ENCODE measurements at places on chromosomes 4 and X.

- no peak for DNase-seq
Measured at GRCh38 chr4:131644619-131645018, 1504.5 kb upstream of the PCDH10 start.

DNA sequence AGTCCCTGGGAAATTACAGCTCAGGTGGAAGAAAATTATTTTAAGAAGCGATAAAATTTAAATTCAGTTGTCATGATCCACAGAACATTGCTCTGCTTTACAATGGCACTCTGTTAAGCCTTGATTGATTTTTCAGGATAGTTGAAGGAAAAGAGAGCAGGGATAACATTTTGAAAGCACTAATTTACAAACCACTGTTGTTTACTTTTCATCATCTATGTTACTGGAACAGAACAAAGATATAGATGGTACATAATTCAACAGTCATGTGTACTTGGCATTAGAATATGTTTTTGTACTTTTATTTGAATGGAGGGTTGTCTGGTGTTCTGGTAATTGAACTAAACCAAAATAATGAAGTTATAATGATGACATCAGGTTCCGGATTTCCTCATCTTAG lies 2.6 kb upstream of the ODAM start:
- no peak for DNase-seq

- DNase-seq = no peak
Measured at GRCh38 chr4:177012918-177013545, 220.3 kb upstream of the VEGFC start.

DNA sequence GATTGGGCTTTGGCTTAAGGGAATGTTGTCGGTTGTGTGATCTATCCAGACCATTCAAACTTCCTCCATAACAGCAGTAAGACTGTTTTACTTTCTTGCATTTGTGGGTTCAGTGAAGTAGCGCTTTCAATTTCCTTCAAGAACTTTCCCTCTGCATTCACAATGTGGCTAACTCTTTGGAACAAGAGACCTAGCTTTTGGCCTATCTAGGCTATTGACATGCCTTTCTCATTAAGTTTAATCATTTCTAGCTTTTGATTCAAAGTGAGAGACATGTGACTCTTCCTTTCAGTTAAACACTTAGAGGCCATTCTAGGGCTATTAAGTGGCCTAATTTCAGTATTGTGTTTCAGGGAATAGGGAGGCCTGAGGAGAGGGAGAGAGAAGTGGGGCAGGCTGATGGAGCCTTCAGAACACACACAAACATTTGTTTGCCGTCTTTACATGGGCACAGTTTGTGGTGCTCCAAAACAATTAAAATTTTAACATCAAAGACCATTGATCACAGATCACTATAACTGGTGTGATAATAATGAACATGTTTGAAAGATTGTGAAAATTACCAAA lies 34.1 kb downstream of the ADH5 start:
- no peak for DNase-seq

DNA sequence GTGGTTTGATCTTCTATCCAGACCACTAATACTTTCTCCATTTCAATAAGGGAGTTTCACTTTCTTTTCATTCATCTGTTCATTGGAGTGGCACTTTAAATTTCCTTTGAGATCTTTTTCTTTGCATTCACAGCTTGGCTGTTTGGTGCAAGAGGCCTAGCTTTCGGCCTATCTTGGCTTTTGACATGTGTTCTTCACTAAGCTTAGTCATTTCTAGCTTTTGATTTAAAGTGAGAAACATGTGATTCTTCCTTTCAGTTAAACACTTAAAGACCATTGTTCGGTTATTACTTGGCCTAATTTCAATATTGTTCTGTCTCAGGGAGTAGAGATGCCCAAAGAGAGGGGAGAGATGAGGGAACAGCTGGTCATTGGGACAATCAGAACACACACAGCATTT lies 24.3 kb downstream of the CXCL13 start:
- DNase-seq = no peak

DNA sequence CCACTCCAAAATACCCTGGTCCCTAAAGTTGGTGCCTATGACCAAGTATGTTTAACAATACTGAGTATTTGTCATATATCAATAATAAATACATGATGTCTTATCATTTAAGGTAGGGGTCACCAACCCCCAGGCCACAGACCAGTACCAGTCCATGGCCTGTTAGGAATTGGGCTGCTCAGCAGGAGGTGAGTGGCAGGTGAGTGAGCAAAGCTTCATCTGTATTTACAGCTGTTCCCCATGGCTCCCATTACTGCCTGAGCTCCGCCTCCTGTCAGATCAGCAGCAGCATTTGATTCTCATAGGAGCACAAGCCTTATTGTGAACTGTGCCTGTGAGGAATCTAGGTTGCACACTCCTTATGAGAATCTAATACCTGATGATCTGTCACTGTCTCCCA lies 126.2 kb downstream of the HNRNPD start:
- DNase-seq = no peak

GRCh38 chr4:52935317-52935716 lies 73.2 kb downstream of the RASL11B start:
- DNase-seq = no peak

GRCh38 chrX:69055193-69055592 lies 110.1 kb downstream of the PJA1 start:
- peak; percentile 5 for DNase-seq

DNA sequence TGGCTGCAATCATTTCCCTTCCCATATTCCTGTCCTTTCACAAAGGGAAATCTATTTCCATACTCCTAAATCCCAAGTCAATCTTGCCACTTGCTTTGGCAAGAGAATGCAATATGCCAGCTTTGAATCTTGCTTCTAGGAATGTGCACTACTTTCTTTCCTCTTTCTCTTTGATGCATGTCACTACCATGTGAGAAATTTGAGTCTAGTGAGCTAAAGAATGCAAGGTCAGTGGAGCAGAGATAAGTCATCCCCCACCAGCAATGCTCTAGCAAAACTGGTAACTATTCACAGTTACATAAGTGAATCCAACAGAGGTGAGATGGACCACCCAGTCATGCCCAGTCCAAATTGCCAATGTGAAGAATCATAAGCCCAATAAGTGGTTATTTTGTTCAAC lies 910.4 kb downstream of the RAB28 start:
- DNase-seq = no peak

DNA sequence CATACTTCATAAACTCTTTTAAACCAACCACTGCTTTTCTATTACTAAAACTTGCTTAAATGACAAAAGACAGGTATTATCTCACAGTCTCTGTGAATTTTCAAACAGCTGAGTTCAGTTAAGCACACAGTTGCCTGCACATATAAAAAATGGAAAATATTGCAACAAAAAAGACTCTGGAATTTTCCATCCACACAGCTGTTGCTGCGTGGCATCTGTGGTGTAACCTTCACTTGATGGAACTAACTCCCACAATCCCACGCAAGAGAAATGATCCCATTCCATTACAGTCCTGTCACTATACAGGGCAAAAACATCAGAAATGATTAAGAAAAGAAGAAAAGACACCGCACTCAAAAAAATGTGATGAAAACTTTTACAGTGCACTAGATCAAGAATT lies 149.8 kb upstream of the TBL1X start:
- DNase-seq = no peak

GRCh38 chr4:168483811-168484210 lies 3.5 kb upstream of the DDX60L start:
- no peak for DNase-seq

- no peak for DNase-seq
Measured at GRCh38 chr4:110149089-110149488, 49.3 kb downstream of the ELOVL6 start.

GRCh38 chr4:43763029-43763610 lies 685.5 kb downstream of the KCTD8 start:
- no peak for DNase-seq

DNA sequence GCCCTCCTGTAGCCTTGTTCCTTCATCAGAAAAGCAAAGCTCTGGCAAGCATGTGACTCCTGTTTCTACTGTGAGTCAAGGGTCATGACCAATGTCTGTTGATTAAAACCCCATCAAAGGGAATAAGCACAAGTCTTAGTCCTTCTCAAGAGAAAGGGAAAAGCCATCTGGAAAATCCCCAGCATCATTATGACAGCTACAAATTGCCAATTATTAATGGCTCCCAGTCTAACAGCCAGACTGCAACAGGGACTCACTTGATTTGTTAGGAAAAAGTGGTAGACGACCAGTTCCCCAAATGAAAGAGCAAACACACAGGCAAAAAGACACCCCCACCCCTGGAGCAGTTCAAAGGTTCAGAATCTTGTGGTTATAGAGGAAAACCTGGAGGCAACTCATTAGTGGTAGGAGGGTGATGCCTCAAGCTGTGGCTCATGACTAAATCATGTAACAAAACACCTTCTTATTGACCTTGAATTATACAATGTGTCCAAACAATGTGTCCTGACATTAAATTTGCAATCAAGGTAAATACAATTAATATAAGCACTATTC lies 315.7 kb downstream of the HNRNPD start:
- no peak for DNase-seq

DNA sequence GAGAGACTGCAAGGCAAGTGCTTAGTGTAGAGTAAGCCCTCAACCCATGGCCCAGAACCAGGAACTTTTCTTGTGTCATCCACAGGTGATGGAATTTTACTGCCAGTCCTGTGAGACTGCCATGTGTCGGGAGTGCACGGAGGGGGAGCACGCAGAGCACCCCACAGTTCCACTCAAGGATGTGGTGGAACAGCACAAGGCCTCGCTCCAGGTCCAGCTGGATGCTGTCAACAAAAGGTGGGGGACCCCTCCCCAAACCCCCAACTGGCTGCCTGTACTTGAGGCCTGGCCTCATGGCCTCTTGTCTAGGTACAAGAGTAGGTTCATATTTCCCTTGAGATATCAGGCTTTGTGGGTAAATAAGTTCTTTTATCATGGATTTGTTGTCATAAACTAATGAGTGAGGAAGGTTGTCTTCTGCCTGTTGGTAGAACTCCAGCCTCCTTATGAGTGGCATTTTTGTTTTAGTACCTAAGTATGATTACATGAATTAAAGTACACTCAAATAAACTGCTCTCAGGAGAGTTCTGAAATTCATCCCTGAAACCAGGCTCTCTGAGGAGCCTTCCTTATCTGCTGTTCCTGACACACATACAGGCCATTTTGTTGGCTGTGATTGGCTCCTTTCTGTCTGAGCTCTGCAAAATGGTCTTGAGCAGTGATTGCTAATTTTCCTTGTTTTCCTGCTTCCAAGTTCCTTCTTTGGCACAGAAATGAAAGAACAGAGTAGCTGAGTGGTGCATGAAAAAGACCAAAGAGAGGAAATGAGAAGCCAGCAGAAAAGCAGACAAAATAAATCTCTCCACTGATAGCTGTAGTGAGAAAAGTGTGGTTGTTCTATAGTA lies 51.4 kb upstream of the MND1 start:
- no peak for DNase-seq

GRCh38 chrX:41688835-41689234 lies at the start of gene GPR34:
Gene GPR34, plus strand, starts transcription at chrX:41688973. Its CDS starts 6,661 bp downstream, at chrX:41695634.
- no peak for DNase-seq

DNA sequence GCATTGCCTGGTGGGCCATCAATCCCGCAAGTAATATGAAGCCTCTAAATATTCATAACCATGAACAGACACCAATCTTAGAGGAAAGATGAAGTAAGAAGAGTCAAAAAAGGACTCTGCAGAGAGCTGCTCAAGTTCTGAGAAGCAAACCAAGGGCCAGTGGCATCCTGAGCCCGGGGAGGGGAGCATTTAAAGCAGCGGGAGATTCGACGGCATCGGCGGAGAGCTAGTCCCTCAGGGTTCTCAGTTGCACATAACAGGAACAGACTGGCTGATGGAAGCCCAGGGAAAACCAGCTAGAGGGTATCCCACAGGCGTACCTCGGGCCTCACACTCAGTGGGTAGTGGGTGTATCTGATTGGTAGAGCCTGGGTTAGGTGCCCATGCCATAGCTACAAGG lies 4.9 kb upstream of the PNMA6E start:
- no peak for DNase-seq

DNA sequence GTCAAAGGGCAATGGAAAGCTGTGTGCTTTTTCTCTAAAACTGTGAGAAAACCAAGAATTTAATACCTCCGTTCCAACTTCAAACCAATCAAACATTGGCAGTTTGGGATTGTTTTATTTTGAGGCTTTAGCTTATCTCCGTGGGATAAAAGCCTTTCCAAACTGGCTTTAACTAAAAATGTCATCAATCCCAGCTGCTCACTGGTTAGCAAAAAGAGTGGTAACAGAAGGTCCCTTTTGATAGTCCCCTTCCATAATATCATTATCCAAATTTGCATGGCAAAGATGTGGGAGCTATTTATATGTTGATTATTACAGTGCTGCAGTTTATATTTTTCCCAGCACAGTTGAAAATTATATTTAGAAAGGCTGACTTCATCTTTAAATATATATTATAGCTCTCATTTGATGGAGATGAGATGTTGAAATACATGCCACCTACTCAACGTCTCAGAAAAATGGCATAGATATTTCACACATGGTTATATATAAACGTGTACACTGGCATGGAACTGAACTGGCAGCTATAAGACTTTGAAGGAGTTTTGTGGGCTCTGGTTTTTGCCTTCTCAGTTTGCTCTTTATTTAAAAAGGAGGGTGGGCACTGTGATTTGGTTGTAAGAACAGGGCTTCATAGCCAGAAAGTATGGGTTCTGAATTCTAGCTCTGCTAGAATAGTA lies 707.1 kb upstream of the SLIT2 start:
- DNase-seq = no peak

- no peak for DNase-seq
Measured at GRCh38 chrX:130136961-130137360, 26.7 kb upstream of the ELF4 start.

- no peak for DNase-seq
Measured at GRCh38 chrX:53383376-53384076, 38.9 kb downstream of the SMC1A start.

GRCh38 chr4:48038666-48039065 lies 22.1 kb downstream of the NIPAL1 start:
- DNase-seq = no peak

DNA sequence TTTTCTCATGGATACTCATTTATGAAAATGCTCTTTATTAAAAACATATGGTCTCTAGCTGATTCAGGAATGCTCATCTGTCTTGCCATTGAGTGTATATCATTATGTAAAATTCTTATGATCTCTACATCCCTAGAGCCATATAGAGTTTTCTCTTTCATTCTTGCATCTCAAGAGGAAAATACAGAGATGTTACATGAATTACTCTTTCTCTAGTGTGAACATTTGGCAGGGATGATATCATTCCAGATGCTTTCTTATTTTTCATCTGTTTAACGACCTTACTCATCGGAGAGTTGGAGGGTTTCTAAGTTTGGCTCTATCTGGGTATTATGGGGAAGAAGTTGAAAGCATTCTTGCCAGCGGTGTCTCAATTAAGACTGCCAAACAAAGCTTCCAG lies 202.9 kb upstream of the SLC7A11 start:
- no peak for DNase-seq

DNA sequence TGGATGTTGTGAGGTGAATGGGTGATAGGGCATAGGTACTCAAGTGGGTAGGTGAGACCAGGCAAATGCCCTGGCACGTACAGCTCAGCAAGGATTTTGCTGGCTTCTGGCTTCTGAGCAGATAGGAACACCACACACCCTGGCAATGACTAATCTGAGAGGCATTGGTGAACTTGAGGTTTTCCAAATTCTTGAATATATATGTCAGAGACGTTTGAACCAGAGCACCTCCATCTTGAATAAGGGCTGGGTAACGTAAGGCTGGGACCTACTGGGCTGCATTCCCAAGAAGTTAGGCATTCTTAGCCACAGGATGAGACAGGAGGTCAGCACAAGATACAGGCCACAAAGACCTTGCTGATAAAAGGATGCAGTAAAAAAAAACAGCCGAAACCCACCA lies 204.5 kb downstream of the NLGN4X start:
- DNase-seq = no peak

Data from omental fat pad (tissue), 4 donors.